ENCODE measurements at places on chromosomes 3 and 15.

DNA sequence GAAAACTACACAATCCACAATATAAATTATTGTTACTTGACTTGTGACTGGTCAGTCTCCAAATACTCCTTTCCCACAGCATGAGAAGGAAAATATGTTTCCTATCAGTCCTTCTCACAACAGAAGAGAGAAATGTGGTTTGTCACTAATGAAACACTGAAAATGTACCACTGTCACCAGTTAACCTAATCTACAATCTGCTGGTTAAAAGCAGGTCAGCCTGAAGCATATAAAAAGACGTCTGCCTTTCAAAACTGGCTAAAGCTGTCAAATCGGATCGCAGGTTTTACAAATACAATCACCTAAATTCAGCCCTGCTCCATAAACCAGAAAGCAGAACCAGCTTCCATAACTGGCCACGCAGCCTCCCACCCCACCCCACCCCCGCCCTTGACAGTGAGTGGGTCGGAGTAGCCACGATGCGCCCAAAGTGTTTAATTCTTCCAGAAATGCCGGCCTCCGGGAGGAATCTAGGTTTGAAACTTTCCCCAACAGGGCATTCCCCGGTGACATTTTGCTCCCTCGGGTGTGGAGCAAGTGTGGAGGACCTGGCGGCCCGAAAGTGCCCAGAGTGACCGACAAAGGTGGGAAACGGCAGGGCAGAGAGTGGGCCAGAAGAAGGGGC lies 682 bp downstream of the ETFA start:
- DNase-seq, result peak; percentile 33

- DNase-seq, result peak; percentile 63
Observed at GRCh38 chr3:130759692-130760338, 13.2 kb upstream of the PIK3R4 start.

DNA sequence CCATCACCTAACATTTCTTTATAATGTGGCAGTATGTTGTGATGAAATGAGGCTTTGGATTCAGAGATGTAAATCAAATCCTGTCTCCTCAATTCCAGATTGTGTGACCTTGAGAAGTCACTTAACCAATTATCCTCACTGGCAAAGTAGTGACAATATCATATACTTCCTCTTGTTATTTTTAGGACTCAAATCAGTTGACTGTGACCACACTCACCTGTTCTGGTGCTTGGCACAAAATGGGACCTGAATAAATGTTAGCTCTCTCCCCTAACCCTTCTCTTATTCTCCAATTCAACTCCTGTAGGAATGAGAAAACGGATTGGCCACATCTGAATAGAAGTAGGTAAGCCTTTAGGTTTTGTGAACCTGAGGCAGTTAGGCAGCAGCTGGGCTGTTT lies 42.1 kb downstream of the IQCH start:
- DNase-seq, result no peak

- no peak for DNase-seq
Observed at GRCh38 chr15:26115229-26115943, 252.3 kb upstream of the ATP10A start.

DNA sequence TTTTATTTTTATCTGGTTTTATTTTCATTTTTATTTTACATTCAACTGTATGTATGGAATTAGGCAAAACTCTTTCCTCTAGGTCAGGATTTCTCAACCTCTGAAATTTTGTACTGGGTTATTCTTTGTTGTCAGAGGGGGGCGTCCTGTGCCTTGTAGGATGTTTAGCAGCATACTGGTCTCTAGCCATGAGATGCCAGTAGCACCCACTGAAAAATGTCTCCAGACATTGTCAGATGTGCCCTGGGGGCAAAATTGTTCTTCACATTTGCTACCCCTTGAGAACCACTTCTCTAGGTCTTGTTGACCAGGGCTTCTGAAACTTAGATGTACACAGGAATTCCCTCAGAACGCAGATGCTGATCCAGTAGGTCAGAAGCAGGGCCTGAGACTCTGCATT lies 5.4 kb downstream of the CHRNA5 start:
- peak; percentile 41 for DNase-seq

DNA sequence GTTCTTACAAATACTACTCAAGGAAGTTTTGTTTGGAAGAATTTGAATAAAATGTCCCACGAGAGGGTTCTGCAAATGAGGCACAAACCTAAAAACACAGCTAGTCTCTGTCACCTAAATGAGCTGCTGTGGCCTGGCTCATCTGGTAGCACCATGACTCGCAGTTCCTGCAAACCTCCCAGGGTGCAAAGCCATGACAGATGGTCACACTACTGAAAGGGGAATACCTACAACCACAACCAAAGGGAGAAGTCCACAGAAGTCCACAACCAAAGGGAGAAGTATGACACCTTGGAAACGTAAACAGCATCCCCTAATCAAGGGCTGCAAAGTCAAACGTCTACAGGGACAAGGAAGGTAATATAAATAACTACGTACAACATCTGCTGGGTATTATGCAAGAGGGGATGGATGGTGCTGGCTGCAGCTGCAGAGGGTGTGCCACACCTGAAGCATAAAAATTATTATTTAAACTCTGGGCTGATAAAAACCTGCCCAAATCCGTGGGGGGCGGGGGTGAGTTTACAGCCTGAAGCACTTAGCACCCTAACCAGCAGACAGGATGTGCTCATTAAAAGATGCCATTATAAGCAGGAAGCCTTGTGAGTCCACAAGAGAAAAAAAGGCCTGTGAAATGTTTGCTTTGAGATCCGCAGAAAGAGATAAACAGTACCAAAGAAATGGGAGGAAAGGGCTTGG lies 184.0 kb downstream of the MAGI1 start:
- no peak for DNase-seq

DNA sequence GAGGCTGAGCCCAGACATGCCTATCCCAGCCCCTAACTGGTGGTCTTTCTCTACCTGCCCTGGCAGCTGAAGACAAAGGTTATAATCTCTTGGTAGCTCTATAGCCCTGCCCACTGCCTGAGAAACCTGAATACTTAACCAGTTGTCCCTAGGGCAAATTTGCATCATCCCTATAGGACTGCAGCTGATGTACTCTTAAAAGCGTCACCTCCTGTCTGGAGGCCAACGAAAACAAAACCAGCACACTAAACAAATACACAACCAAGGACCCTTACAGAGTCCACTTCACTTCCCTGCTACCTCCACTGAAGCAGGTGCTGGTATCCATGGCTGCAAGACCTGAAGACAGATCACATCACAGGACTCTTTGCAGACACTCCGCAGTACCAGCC lies 98.0 kb downstream of the KCNAB1 start:
- DNase-seq, result no peak

GRCh38 chr3:120326784-120327183 lies 22.4 kb downstream of the LRRC58 start:
- no peak for DNase-seq

DNA sequence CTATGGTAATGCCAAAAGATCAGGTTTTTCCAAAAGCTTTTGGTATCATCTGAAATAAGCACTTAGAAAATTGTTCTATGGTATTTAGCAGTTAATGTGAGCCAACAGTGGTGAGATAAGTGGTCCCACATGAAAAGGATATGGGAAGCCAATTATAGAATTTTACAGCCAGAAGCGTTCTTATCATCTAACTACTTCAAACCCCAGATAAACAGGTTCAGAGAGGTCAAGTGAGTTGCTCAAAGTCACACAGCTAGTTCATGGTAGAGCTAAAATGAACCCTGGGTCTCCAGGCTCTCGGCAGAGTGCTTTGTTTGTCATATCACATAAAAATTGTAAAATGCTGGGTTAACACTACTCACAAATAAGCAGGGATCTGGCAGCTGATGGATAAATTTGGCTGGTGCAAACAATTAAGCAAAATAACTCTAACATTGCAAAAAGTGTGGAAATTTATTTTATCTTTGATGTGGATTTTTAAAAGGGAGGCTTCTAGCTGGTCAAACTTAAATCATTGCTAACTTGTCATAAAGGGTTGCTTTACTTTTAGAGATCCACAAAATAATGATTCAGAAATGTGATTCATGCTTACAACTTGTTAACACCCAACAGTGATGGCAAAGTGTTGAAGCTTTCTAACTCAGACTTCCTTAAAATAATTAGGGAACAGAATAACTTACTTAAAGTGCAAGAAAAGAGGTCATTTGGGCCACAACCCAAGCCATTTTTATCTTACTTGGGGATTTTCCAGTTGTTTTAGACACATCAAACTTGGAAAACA lies 202.8 kb upstream of the TBC1D5 start:
- no peak for DNase-seq

DNA sequence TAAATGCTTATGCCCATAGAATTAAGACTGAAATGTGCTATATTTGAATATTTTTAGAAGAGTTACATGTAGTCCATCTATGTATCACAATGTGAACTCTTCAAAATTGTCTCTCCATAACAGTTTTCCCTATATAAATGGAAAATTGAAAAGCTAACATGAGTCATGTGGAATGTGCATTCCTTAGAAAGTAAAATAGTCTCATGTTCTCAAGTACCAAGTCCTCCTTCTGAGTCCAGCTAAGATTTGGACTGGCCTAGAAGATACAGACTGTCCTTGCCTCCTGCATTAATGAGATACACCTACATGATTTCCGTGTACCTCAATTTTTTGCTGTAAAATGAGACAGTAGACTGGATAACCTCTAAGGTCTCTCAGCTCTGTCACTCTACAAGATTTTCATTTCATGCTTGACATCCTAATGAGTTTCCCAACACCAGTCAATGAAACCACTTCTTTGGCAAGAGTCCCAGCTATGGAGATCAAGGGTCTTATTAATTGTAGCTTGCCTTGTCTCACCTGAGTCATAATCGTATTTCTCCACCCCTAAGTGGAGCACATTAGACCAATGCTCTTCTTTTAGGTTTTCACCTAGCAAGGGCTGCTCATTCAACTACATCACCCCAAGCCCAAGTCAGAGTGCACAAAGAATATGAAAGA lies 350.6 kb upstream of the IL12A start:
- no peak for DNase-seq

DNA sequence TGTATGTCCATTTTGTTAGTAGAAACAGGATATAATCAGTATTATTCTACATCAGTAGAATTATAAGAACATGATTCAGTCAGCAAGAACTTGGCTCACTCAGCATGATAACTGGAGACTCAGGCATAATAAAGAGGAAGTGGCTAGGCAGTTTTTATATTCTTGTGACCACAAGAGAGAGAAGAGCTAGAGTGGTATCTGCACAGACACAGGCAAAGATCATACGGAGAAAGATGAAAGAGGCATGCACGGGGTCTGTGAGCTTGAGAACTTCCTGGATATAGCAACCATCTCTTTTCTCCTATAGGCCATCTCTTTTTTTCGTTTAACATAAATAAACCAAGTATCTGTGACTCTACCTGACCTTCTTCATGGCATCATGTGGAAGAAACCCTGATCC lies 46.8 kb downstream of the MYO5A start:
- no peak for DNase-seq

DNA sequence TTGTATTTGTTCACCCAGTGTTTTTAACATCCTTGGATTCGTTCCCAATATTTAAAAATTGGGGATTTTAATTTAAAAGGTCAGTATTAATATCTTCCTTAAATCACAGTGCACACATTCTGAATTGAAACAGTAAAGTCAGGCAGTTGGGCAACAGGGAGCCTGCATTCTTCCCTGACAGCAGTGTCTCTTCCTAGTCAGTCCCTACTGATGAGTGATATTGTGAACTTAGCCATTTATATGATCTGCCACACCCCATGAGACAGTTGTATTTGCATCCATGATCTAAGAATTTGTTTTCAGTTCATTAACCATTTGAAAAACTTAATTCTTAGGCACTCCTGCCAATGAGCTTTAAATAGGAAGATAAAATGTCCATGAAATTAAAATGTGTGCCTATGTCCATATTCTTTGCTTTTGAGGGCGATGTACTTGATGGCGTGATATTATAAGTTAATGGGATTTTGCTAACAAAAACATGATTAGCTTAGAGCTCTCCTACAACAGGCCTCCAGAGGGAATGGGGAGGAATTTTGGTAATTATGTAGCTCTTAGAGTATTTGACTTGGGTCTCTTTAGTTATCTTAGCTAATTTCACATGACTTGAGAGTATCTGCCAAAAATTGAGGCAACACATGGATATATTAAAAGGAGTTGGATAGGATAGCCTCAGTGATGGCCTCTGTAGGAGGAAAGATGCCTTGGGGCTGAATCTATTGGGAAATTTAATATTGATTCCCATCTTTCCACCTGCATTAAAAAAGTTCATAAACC lies 219.3 kb downstream of the PTPRG start:
- no peak for DNase-seq

GRCh38 chr3:182220013-182220412 lies 508.3 kb downstream of the SOX2 start:
- no peak for DNase-seq

DNA sequence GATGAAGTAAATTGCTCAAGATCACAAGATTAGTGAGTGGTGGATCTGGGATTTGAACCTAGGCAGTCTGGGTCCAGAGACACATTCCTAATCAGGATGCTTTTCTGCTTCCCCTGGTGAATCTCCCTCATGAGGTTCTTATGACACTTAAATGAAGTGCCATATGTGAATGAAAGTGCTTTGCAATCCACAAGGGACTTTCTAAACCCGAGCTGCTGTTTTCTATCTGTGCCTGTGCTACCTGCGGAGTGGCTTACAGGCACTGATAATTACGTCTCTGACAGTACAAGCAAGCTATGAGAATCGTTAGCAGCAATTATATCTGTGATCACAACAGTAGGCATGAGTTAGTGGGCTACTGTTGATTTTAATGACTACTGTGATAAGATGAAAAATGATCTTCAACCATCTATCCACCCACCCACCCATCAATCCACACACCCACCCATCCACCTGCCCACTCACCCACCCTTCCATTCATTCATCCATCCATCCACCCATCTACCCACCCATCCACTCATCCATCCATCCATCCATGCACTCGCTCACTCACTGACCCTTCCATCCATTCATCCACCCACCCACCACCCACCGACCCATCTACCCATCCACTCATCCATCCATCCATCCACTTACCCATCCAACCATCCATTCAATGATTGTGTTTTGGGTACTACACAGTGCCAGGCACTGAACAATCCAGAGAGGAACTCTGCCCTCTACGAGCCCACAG lies 51.8 kb downstream of the ATP2B2 start:
- DNase-seq, result no peak

DNA sequence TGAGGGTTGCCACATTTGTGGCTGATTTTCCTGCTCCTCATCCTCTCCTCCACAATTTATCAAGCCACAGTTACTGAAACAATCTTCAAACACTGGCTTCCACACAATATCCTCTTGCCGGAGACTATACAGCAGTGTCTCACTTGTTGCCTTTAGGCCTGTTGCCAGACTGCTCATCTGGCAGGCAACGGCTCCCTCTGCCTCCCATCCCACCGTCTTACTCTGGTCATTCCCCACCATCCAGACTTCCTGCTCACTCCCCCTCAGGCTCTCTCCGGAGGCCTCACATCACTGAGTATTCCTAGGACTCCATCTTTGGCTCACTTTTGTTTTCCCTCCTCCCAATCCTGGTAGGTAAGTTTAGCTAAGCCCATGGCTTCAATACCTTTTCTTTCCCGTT lies 301.9 kb downstream of the IL20RB start:
- no peak for DNase-seq
